ENCODE measurements at places on chromosomes 5 and 9.

DNA sequence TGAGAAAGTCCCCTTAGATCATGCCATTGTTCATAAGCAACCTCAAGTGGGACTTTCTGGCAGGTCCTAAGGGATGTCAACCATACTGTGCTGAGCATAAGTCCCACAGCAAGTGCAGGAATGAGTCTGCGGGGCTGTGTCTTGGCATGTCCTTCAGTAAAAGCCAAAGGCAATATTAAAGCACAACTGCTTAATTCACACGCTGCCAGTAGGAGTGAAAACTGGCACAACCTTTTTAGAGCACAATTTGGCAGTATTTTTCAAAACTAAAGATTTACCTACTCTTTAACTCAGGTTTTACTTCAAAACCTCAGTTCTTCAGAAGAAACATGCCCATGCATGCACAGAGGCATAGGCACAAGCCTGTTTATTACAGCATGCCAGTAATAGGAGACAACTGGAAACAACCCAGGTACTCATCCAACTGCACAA lies 24.4 kb upstream of the SMAD5 start:
- DNase-seq = no peak
- H3K4me1 ChIP-seq = no peaks in the 10 kb centered on the region
- no peaks in the 10 kb centered on the region for H3K36me3 ChIP-seq
- H3K4me3 ChIP-seq = no peak overlapping the region
- H3K27ac ChIP-seq = no peak overlapping the region
- no peaks in the 10 kb centered on the region for H3K27me3 ChIP-seq

DNA sequence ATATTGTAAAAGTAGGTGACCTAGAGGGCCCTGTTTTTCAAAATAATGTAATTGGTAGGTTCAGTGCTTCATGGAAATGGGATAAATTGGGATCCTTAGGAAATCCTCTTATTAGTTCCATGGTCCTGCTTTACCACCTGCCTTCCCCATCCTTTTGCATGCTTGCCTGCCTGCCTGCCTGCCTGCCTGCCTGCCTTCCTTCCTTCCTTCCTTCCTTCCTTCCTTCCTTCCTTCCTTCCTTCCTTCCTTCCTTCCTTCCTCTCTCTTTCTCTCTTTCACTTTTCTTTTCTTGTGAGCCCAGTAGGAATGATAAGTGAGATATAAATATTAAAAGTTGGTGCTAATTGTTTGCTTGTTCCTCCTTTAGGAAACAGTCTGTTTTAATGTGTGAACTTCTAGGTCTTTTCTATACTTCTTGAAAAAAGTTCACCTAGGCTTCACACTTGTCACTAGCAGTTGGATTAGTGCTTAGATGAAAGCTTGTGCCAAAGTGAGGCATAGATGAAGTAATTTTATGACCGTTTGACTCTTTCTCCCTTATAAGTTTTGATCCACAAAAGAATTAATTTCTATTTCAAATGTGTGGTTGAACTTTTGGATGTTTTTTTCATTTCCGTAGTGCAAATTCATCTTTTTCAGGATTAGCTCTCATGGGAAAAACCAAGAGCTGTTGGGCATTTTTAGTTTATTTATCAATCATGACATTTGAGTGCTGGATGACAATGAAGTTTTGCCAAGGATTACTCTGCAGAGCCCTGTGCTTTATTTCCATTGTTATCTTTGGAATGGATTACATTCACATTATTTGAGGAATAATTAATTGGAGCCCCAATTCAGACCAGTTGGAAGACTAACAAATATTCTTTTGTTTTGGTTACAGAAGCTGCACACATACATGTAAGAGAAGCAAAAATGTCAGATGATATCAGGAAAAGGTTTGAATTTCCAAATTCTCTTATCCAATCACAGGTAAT lies 30.7 kb downstream of the FOCAD start:
- H3K4me1 ChIP-seq = no peaks in the 10 kb centered on the region
- H3K4me3 ChIP-seq = no peak overlapping the region
- no peaks in the 10 kb centered on the region for H3K27me3 ChIP-seq

- DNase-seq = no peak
- H3K36me3 ChIP-seq = no peaks in the 10 kb centered on the region
- H3K27me3 ChIP-seq = no peaks in the 10 kb centered on the region
- H3K4me3 ChIP-seq = peak overlapping the region; percentile 96
- peak overlapping the region; percentile 99 for H3K27ac ChIP-seq
- peaks cover 38% of the 10 kb centered on the region for H3K4me1 ChIP-seq
Observed at GRCh38 chr5:133051061-133051541, 712 bp upstream of the HSPA4 start.

DNA sequence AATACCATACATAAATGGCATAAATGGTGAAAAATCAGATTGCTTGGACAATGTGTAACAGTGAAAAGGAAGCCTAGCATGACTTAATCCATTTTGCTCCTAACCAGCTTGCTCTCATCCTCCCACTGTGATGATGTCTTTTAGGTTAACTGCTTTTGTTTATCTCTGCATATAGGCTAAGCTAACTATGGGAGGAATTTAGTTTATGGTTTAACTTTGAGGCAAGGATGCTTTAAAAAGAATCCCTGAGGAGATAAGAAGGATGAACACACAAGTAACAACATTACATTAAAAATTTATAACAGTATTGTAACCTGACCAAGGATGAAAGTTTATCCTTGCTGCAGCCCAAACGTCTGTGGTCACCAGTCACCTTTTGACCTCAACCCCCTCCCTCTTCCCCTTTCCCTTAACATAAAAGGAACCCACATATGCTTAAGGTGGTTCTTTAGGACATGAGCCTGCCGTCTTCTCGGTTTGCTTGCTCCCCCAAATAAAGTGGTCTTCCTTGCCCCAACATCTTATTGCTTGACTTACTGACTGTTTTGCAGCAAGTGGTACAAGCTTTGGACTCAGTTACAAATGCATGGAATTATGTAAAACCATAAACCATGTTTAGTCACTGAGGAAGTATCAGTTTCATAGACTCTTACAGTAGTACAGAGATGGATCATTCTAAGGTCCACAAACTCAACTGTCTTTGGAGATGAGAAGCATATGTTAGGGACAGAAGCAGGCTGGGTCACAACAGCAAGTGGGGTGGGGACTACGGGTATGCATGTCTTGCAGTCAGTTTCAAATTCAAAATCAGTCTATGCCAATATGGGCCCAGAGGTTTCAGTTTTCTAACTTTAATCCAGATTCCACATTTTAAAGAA lies 31.3 kb downstream of the AGXT2 start:
- H3K27ac ChIP-seq = no peak overlapping the region
- no peaks in the 10 kb centered on the region for H3K27me3 ChIP-seq
- no peak for DNase-seq

- no peak overlapping the region for H3K4me3 ChIP-seq
- H3K4me1 ChIP-seq = no peaks in the 10 kb centered on the region
- no peaks in the 10 kb centered on the region for H3K27me3 ChIP-seq
- H3K27ac ChIP-seq = no peak overlapping the region
- DNase-seq = no peak
Observed at GRCh38 chr5:36982146-36982545, 105.6 kb downstream of the NIPBL start.

- no peaks in the 10 kb centered on the region for H3K36me3 ChIP-seq
- no peak for DNase-seq
- H3K4me3 ChIP-seq = no peak overlapping the region
- peak overlapping the region; percentile 77 for H3K27ac ChIP-seq
Observed at GRCh38 chr9:69079186-69079585, 43.6 kb downstream of the FXN start.

DNA sequence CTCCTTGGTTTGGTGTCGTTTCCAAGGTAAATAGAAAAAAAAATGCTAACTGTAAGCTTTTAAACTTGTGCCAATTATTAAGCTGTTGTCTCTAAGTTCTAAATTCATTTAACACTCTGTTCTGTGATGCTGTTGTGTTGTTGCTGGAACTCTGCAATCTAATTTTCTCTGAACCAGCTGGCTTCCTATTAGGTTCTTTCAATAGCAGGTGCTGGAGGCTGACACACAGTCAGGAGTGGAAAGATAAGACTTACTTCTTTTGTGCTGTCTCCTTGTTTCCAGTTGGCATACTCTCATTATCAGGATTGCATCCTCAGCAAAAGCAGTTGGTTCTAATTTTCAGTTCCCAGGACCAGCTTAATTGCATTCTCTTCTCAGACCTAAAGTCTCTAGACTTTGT lies 1252.6 kb upstream of the NUDT12 start:
- no peaks in the 10 kb centered on the region for H3K36me3 ChIP-seq
- no peaks in the 10 kb centered on the region for H3K4me1 ChIP-seq
- H3K27ac ChIP-seq = no peak overlapping the region
- no peak overlapping the region for H3K4me3 ChIP-seq

- no peaks in the 10 kb centered on the region for H3K4me1 ChIP-seq
- H3K36me3 ChIP-seq = no peaks in the 10 kb centered on the region
- H3K27me3 ChIP-seq = no peaks in the 10 kb centered on the region
Observed at GRCh38 chr5:95083606-95084005, 201.3 kb downstream of the MCTP1 start.

GRCh38 chr5:86070719-86071118 lies 547.0 kb upstream of the COX7C start:
- no peaks in the 10 kb centered on the region for H3K36me3 ChIP-seq
- no peak overlapping the region for H3K4me3 ChIP-seq
- no peak overlapping the region for H3K27ac ChIP-seq
- no peaks in the 10 kb centered on the region for H3K27me3 ChIP-seq
- no peak for DNase-seq

- no peak overlapping the region for H3K4me3 ChIP-seq
- no peak overlapping the region for H3K27ac ChIP-seq
- no peak for DNase-seq
- no peaks in the 10 kb centered on the region for H3K36me3 ChIP-seq
- H3K4me1 ChIP-seq = no peaks in the 10 kb centered on the region
Observed at GRCh38 chr5:137710086-137710485, 25.8 kb downstream of the KLHL3 start.

- no peak for DNase-seq
- no peaks in the 10 kb centered on the region for H3K27me3 ChIP-seq
- H3K4me3 ChIP-seq = peak overlapping the region; percentile 54
- H3K4me1 ChIP-seq = no peaks in the 10 kb centered on the region
- no peaks in the 10 kb centered on the region for H3K36me3 ChIP-seq
- H3K27ac ChIP-seq = peak overlapping the region; percentile 89
Observed at GRCh38 chr5:98770911-98771322, 2.5 kb upstream of the RGMB start.

- no peak overlapping the region for H3K4me3 ChIP-seq
- H3K27ac ChIP-seq = no peak overlapping the region
- DNase-seq = no peak
- H3K36me3 ChIP-seq = no peaks in the 10 kb centered on the region
- no peaks in the 10 kb centered on the region for H3K27me3 ChIP-seq
Observed at GRCh38 chr5:135887881-135888614, 7.6 kb downstream of the IL9 start.

GRCh38 chr9:42396318-42396717 lies 212.9 kb downstream of the SPATA31A6 start:
- H3K4me3 ChIP-seq = no peak overlapping the region
- DNase-seq = peak; percentile 61
- H3K27me3 ChIP-seq = no peaks in the 10 kb centered on the region
- no peaks in the 10 kb centered on the region for H3K4me1 ChIP-seq
- no peak overlapping the region for H3K27ac ChIP-seq

DNA sequence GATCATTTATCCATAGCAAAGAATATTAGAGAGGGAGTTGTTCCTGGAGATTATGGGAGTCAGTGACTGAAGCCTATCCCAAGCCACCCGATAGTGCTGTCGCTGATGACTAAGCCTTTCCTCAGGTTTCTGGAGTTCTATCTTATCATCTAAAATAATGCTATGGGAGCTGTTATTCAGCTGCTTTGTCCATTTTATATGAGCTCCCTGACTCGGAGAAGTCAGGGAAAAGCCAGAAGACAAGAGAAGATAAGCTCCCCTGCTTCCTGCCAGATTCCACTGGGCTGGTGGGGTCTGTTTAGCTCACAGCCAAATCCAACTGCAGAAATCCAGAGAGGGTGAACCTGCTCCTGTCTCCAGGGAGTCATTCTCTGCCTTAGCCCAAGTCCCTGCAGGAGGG lies 148.2 kb downstream of the DROSHA start:
- no peak overlapping the region for H3K27ac ChIP-seq
- no peaks in the 10 kb centered on the region for H3K4me1 ChIP-seq
- no peak overlapping the region for H3K4me3 ChIP-seq
- H3K27me3 ChIP-seq = no peaks in the 10 kb centered on the region
- no peaks in the 10 kb centered on the region for H3K36me3 ChIP-seq
- DNase-seq = no peak

DNA sequence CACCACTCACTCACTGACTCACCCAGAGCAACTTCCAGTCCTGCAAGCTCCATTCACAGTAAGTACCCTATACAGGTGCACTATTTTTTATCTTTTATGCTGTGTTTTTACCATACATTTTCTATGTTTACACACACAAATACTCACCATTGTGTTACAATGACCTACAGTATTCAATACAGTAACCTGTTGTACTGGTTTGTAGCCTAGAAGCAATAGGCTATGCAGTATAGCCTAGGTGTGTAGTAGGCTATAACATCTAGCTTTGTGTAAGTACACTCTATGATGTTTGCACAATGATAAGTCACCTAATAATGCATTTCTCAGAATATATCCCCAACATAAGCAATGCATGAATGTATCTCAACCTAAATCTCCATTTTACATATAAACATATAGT lies 541.1 kb downstream of the NR2F1-AS1 start:
- H3K4me3 ChIP-seq = no peak overlapping the region
- no peaks in the 10 kb centered on the region for H3K4me1 ChIP-seq
- H3K27me3 ChIP-seq = no peaks in the 10 kb centered on the region
- no peaks in the 10 kb centered on the region for H3K36me3 ChIP-seq

- no peaks in the 10 kb centered on the region for H3K36me3 ChIP-seq
- H3K27me3 ChIP-seq = no peaks in the 10 kb centered on the region
- H3K27ac ChIP-seq = no peak overlapping the region
Observed at GRCh38 chr9:108835831-108836230, 20.0 kb downstream of the ACTL7B start.

- H3K4me3 ChIP-seq = no peak overlapping the region
- no peak for DNase-seq
- no peaks in the 10 kb centered on the region for H3K27me3 ChIP-seq
Observed at GRCh38 chr9:28212979-28213378, 639.7 kb upstream of the C9orf72 start.

DNA sequence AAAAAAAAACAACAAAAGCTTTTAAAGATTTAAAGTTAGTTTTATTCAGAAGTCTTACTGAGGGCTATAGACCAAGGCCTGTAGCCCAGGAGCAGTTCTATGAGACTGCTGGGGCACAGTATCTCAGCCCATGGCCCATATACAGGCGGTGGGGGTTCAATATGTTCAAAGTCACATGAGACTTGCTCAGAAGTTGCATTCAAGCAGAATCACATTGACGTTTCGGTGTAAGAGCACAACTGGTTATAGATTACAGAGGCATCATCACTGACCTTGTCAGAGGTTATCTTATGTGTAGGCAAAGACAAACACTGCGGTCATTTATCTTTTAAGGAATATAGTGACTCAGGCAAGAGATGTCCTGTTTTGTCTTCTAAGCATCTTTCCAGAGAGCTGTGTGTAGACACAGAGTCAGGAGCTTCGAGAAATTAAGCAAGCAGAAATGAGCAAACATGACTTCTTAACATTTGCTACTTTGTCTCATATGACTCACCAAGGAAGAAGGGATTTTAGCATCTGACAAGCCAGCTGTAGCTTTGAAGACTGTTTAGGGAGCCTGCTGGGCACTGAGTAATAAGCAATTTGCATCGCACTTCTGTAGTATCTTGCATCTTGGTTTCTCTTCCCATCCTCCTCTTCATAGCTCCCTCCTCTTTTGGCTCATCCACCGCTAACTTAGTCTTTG lies 12.9 kb upstream of the F2RL1 start:
- no peak for DNase-seq
- no peak overlapping the region for H3K4me3 ChIP-seq
- no peaks in the 10 kb centered on the region for H3K27me3 ChIP-seq
